Fibroblast of skin of scalp (primary cell): ENCODE measurements at places on chromosomes 4 and X.
A peak's percentile ranks its signal among the peaks of the same experiment; 100 is the strongest.

GRCh38 chrX:3529466-3530010 is 183.1 kb upstream of the MXRA5 start:
- DNase-seq = peak; percentile 33

DNA sequence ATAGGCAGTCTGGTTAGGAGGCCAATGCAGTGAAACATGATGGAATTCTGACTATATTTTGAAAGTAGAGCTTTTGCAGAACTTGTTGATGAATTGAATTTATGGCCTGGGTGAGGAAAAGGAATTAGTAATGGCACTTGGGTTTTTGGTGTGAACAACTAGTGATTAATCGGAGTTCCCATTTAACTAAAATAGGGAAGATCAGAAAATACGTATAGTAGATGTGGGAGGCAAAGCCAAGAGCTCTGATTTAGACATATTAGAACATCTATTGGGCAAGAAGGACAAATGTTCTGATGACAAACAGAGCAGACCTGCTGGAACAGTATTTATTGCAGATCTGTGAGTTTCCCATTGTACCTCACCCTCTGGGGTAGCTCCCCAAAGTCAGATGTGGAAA is 12.3 kb upstream of the NDP start:
- DNase-seq = no peak

- no peak for DNase-seq
These were observed 554.9 kb downstream of the KLHL4 start for GRCh38 chrX:88072339-88073030.

DNA sequence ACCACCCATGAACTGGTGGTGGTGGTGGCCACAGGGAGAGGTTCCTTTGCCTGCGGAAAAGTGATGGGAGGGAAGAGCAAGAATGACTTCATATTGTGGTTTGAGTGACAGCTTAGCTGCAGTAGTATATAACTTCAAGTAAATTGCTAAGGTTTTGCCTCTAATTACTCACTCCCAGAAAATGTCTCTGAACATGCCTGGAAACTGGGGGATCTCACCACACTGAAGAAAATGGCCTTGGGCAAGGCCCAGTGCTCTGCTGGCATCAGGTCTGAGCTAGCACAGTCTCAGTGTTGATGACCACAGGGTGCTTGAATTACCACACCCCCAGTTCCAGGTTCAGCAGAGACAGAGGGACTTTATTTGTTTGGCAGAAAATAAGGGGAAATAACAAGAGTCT is 2085.4 kb downstream of the ARAP2 start:
- peak; percentile 68 for DNase-seq

GRCh38 chr4:7863911-7864681 is 75.6 kb downstream of the AFAP1 start:
- DNase-seq = no peak

GRCh38 chr4:183675625-183676024 is 16.5 kb downstream of the TRAPPC11 start:
- DNase-seq = peak; percentile 38

DNA sequence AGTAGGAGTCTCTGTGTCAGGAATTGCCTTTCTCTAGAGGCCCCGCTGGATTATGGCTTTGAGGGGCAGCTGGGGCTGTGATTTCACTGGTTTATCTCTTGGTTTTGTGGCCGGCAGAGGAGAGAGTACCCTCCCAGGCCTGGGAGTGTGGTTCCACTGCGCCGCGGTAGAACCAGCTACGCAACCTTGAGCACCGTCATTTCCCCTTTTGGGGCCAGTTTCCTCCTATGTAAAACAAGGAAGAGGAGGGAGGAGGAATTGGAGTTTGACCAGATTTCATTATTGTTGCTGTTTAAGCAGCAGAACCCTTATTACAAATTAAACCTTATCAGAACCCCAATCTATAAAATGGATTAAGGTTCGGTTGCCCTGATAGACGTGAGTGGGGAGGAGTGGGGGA is 4.4 kb downstream of the SOX3 start:
- no peak for DNase-seq

DNA sequence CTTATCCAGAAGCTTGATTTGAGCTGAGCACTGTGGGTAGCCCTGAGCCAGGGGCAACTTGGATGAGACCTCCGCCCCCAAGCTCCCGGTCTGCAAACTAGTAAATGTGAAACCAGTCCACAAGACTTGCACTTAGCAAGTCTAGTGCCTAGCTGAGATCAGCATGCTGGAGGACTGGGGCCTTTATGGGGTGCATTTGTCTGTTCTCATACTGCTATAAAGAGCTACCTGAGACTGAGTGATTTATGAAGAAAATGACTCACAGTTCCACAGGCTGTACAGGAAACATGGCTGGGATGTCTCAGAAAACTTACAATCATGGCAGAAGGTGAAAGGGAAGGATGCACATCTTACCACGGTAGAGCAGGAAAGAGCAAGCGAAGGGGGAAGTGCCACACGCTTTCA is 42.1 kb upstream of the HOPX start:
- no peak for DNase-seq

GRCh38 chrX:109918753-109919152 is 84.2 kb upstream of the TMEM164 start:
- no peak for DNase-seq
